ENCODE measurements at places on chromosomes 1 and 21.
A peak's percentile ranks its signal among the peaks of the same experiment; 100 is the strongest.

DNA sequence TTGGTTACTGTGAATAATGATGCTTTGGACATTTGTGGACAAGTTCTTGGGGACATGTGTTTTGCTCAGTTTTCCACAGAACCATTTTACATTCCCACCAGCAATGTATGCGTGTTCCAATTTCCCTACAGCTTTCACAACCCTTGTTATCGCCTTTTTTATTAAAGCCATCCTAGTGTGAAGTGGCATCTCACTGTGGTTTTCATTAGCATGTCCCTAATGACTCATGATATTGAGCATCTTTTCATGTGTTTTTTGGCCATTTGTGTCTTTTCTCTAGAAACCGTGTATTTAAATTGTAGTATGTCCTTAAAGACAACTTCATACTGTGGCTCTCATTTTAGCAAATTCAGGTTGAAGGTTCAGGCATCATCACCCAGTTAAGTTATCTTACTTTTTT is 132.1 kb downstream of the TGFBR3 start:
- no peak for DNase-seq

GRCh38 chr1:244381878-244382565 is 69.7 kb downstream of the ADSS2 start:
- peak; percentile 68 for DNase-seq

DNA sequence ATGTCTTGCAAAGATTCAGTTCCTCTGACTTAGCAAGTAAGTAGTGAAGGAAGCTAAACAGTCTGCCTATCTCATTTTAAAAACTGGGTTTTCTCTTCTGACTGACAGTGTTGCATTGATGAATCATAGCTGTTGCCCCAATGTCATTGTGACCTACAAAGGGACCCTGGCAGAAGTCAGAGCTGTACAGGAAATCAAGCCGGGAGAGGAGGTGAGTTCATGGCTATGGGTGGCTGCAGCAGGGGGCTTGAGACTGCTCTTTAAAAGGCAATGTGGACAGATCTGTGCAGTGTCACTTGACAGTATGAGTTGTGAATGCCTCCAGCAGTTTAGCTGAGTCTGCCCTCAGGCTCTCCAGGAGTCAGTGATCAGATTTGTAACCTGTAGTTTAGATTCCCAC is 46.6 kb downstream of the SMYD2 start:
- DNase-seq, result no peak

GRCh38 chr1:175818929-175819328 is 75.5 kb upstream of the TNR start:
- DNase-seq, result no peak

DNA sequence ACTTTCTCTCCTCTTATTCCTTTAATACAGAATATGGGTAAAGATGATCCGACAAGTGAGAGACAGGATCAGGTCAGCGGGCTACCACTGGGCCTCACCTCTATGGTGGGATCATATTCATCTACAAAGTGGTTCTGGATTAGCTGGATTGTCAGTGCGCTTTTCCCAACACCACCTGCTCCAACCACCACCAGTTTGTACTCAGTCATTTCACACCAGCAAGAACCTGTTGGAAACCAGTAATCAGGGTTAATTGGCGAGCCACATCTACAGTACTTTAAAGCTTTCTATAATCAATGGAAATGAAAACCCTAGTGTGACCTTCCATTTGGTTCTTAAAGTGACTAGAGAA is 643 bp downstream of the NRAS start:
- DNase-seq, result no peak

All from suppressor macrophage treated with lipopolysaccharide for 4 hours (primary cell).